ENCODE measurements at places on chromosomes 16 and 17. TPM values are rescaled to one million over a fixed set of nuclear protein-coding genes. Genes with fewer than 3 reads are reported as not detected.

PLD2 gene
- total RNA-seq = 52.1 TPM

DNA sequence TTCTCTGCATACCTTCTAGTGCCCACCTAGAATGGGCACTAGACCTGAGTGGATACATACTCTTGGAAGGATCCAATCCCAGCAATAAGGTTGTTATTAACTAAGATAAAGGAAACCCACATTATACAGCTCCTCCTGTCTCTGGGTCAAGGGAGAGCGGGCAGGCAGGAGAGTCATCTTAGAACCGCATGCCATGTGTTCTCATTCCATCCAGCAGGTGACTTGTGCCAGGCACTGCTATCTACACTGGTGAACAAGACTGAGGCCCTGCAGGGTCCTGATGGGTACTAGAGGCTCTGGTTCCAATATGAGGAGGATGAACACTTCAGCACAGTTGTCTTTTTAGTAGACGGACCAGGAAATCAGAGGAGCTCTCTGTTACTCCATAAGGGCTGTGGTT, 5.9 kb upstream of the CD300H start:
- no peak for DNase-seq

DNA sequence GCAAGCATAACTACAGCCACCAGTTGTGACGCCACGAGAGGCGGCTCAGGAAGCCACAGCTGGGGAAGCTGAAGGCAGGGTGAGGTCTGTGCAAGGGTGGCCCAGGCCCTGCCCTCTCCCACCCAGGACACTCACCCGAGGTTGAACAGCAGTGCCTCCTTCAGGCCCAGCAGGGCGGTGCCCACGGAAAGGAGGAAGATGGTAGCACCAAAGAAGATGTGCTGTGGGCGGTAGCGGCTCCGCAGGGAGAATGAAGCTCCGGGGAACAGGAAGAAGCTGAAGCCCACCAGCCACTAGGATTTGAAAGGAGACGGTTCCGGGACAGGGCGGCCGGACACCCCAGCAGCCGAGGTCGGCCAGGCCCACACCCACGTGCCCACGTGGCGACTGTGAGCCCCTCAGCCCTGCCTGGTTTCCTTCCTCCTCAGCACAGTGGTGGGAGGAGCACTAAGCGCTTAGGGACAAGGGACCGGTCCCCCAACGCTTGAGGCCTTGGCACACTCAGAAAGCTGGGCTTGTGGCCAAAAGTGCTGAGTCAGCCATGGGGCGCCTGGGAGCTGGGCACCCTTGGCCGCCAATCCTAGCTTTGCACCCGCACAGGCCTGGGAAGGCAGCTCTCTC, 11.0 kb downstream of the CYB561 start:
- DNase-seq = peak; percentile 43

- peak; percentile 49 for DNase-seq
These were observed 1.0 kb downstream of the NOG start for GRCh38 chr17:56594320-56595107.

GRCh38 chr17:79633154-79633553, 22.3 kb upstream of the RBFOX3 start:
- peak; percentile 3 for DNase-seq

DNA sequence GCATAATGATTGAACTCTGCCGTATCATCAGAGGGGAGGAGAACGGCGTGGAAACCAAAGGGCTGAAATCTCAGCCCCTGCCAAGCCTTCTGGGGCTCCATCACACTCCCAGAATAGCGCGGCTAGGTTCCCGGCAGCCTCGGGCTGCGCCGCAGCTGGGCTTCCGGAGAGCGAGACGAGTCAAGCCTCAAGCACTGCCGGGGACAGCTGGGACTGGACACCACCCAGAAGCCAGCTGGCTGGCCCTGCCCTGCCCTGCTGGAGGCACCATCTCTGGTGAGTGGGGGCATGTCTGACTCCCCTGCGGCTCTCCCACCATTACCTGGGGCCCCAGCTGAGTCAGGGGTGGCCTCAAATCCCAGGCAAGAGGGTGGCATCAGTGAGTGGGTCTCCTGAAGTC, 7.2 kb upstream of the GPRC5C start:
- DNase-seq = no peak
